ENCODE measurements at places on chromosomes 5 and 9.

GRCh38 chr9:116274293-116274692 lies 120.7 kb downstream of the PAPPA start:
- DNase-seq = no peak

GRCh38 chr5:87909382-87909781 lies 359.3 kb downstream of the TMEM161B start:
- DNase-seq = no peak

GRCh38 chr5:66864240-66864884 lies 268.2 kb downstream of the MAST4 start:
- DNase-seq = peak; percentile 34

GRCh38 chr5:132260714-132261551 lies 3.4 kb downstream of the PDLIM4 start:
- DNase-seq = peak; percentile 1

DNA sequence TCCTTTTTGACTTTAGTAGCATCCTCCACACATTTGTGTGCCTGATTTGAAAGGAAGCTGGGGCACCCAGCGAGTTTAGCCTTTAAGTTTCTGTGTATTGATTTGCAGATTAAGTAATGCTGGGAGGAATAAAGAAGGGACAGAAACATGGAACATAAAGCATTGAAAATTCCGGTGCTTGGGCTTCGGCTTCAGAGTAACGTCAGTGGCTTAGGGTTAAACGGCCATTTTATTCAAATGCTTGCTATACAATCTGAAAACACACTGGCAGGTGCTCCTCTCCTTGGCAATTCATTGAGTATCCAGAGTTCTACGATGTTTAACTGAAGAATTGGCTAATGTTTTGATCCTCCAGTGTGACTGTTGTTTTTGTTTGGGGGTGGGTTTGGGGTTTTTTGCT lies 58.0 kb upstream of the FSD1L start:
- DNase-seq = no peak

DNA sequence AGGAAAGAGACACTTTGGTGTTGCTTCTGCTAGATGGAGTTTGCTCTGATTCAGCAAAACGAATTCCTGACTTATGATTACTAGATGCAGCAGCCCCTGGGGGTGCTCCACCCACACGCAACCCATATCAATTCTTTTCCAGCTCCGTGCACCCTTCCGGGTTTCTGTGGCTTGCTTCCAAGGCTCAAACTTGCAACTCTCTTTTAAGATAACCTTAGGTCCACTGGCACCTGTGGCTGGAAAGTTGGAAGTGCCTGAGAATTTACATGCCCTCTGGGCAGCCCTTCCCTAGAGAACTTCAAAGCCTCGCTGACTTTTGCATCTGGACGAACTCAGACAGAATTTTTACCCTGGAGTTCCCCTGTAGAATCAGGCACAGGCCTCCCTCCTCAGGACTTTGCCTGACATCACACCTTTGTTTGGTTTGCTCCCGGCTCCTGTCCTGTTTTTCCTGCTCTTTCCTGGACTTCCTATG lies 224.9 kb downstream of the SNX18 start:
- DNase-seq = peak; percentile 14

DNA sequence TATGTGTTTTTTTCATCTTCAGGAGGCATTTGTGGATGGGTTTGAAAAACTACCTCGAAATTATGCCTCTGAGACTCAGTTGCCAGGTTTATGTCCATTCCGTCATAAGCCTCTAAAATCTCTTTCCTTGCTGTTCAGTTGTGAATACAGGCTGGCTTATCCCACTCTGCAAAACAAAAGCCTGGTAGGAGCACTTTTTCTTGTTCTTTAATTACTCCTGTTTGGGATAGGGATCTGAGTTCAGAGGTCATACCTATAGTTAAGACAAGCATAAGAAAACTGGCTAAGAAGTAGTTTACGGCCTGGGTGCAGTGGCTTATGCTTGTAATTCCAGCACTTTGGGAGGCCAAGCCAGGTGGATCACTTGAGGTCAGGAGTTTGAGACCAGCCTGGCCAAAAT lies 24.4 kb downstream of the ZNF131 start:
- no peak for DNase-seq

GRCh38 chr9:124452326-124452725 lies 2.1 kb downstream of the ADGRD2 start:
- DNase-seq = no peak

GRCh38 chr9:131218370-131218769 lies 57.9 kb downstream of the FAM78A start:
- DNase-seq = no peak

- DNase-seq = no peak
These were observed 90.3 kb downstream of the DIRAS2 start for GRCh38 chr9:90552317-90552716.

GRCh38 chr5:72202331-72202825 lies 95.1 kb downstream of the MAP1B start:
- DNase-seq = no peak

DNA sequence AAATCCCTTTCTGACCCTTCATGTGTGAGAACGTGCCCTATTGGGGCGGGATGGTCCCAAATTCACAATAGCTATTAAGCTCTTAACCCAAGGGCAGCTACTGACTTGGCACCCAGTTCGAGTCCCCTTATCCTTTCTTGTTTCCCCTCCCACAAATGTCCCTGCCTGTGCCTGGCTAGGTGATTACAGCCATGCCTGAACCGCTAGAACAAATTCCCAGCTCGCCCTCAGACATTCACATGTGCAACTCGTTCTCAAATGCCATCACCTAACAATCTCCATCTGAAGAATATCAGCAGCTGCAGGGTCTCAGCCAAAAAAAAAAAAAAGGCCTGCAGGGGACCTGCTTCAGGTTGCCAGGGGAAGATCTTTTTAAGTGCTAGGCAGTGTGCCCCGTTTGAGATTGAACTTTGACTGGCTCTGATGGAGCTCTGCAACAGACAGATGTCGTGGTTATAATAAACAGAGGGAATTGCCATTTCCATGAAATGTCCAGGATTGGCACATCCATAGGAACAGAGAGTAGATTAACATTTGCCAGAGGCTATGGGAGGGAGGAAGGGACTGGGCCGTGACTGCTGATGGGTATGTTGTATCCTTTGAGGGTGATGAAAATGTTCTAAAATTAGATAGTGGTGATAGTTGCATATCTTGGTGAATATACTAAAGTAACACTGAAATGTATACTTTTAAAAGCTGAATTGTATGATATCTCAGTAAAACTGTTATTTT lies 347.2 kb upstream of the WWC1 start:
- DNase-seq = no peak

DNA sequence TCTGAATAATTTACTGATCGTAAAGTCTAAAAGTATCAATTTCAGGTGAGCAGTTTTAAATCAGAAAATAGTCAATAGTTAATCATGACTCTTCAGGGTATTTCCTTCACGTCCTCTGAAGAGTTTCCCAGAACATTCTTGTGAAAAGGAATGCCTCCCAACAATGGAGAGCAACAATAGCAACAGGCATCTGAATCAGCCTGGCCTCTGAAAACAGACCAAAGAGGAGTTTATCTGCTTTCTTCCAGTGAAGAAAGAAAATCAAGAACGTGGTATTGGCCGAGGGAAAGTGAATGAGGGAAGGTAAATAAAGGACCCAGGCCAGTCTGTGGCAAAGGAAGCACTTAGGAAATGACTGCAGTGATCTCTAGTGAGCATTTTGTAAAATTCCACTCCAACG lies 26.1 kb upstream of the RASGEF1C start:
- no peak for DNase-seq

- DNase-seq = no peak
These were observed 227.2 kb downstream of the NSG2 start for GRCh38 chr5:174272671-174273070.

GRCh38 chr9:94173632-94174031 lies 85.5 kb upstream of the ZNF169 start:
- DNase-seq = no peak

DNA sequence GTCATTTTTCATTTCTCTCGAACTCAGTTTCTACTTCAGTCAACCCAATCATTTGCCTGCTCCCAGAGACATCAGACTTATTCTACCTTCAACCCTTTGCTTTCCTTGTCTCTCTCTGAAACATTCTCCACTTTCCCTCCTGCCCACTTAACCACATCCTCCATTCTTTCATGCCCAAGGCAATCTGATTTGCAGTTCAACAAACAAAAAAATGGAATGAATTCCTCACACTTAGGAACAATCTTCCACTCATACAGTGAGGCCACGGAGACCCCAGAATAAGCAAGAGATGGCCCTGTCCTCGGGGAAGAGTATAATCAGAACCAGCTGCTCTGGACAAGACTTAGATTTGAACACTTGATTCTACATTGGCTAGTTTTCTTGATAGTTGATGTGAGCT lies 180.5 kb downstream of the RFK start:
- no peak for DNase-seq

DNA sequence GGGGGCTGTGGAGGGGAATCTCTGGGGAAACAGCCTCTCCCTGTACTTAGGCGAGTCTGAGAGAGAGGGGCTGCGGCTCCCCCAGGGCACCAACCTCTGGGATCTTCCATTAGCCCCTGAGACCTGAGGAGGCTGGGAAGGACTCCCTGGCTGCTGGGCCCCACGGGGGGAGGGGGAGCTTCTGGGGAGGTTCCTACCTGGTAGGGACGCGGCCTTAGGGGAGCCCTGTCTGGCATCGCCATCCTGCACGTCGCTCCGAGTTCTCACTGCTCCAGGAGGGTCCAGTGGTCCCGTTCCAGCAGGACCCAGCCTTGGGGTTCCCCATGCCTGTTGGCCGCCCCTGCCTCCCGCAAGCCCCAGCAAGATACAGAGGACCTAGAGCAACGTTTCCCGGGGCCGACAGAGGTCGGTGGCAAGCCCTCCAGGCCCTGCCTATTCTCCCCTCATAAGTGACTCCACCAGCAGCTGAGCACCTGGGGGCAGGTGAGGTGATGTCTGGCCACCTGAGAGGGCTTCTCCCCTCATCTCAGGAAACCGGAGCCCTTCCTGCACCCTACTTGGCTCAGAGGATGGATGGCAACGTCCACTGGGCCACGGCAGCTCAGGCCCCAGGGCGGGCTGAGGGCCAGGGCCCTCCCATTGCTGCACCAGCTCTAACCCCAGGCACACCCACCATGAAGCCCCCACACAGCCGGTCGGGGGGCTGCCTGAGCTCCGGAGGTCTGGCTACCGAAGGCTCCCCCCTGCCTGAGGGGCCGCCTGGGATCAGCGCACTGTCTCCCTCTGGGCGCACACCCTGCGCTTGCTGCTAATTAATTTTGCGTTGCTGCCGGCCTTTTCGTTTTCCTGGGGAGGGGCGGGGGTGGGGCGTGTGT lies 22.5 kb downstream of the TPPP start:
- DNase-seq = no peak

GRCh38 chr5:162274679-162275078 lies 207.1 kb downstream of the GABRG2 start:
- DNase-seq = no peak

- DNase-seq = no peak
These were observed 94.7 kb upstream of the ANKRD55 start for GRCh38 chr5:56327809-56328208.

DNA sequence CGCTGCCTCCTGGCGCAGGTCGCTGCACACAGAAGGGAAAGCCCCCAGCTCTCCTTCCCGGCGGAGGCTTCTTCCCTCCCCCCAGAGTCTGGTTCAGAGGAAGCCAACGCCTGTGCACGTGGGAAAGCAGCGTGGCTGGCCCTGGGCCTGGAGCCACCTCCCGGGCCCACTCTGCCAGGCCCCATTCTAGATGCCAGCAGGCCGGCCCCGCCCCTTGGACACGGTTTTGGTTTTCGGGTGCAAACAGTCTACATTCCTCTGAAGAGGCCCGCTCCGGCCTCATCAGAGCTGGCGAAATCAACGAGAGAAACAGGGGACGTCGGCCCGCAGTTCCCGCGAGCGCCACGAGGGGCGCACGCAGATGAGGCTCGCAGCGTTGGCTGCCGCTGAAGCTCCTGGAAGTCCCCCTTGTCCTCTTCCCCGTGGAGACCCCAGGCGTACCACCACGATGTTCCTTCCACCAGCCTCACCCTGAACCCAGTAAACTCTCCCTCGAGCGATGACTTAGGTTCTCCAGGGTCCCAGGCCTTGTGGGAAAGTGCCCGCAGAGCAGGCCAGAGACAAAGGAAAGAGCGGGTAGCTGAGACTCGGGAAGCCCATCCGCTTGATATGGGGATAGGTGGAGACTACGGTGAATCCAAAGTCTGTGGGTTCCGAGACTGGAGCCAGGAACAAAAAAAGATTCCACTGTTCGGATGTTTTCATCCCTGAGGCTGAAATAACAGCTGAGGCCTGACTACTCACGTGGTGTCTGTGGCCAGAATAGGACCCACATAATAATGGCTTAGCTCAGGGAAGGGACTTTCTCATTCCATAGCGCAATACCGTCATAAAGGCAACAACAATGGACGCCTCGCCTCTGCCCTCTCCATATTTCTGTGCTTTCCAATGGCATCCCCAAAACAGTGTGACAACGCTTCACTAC lies 64.2 kb downstream of the KLF4 start:
- DNase-seq = peak; percentile 81

GRCh38 chr5:143239882-143240518 lies 163.5 kb downstream of the NR3C1 start:
- no peak for DNase-seq

DNA sequence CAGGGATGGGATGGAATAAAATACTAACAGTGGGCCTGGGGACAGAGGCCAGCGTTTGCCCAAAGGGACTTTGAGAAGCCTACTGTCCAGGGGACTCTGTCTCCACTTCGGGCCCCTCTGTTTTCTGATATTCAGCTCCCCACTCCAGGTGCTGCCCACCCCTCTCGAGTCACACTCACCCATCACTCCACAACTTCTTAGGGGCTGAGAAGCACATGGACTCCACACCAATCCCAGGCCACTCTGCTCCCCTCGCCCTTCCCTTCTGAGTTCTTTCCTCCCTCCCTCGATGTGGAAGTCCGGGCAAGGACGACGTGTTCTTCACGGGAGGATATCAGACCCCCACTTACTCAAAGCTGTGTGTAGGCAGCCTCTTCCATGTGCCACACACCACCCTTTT lies 124.5 kb downstream of the BARX1 start:
- DNase-seq = no peak

- DNase-seq = no peak
These were observed 97.9 kb downstream of the DAPK1 start for GRCh38 chr9:87595610-87596009.

DNA sequence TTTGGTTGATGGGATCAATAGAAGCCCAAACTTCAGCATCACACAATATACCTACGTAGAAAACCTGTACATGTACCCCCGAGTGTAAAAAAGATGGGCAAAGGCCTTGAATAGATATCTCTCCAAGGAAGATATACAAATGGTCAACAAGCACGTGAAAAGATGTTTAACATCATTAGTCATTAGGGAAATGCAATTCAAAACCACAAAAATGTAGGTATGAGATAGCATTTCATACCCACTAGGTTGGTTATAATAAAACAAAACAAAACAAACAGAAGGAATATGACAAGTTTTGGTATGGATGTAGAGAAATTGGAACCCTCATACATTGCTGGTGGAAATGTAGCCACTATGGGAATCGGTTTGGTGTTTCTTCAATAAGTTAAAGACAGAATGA lies 33.1 kb upstream of the PPARGC1B start:
- DNase-seq = no peak
